HTR-8/SVneo (cell line): ENCODE measurements at places on chromosomes 3 and 15.

DNA sequence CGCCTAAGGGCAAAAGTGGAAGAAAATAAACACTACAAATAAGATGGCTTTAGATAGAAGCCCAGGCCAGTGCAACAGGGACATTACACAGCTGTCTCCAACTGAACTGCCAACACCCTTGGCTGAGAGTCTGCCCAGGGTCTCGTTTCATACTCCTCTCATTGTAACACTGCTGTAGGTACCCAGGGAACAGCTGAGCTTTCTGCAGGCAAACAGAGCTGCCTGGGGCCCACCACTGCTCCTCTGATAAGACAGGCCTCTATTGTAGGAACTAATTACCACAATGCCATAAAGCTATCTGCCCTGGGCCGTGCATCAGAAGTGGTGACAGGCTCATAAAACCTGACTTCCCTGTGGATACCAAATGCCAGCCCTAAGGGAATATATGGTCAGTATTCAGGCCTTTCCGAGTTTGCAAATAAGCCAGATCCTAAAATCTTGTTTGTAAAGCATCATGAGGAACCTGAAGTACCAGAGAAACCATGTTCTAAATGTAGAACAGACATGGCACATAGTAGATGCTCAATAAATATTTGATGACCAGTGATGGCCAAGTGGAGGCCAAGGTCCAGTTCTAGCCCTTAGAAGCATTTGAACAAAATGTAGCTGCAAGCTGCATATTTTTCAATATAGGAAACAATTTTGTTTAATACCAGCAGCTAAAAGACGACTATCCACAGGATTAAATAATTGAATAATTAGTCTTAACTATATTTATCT lies 84.3 kb upstream of the NEO1 start:
- DNase-seq: no peak

GRCh38 chr15:27846722-27847395 lies 252.3 kb downstream of the OCA2 start:
- DNase-seq: no peak

- DNase-seq: no peak
Observed at GRCh38 chr15:65629548-65629947, 7.8 kb downstream of the SLC24A1 start.

DNA sequence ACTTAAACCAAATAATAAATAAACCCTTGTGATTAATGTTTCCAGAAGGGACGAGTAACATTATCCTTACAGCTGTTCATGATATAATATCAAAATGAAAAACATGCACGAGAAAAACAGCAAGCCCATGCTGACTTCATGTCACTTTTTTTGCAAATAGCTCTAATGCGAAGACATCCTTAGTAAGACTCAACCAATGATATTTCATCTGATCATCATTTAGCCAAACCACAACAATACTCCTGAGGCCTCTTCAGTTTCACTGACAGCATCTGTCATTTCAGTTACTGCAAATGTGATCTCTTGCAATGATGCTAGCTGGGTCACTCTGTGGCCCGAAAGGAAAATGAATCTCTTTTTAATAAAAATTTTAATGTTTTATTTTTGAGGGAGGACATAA lies 74.0 kb downstream of the POLR2M start:
- no peak for DNase-seq

DNA sequence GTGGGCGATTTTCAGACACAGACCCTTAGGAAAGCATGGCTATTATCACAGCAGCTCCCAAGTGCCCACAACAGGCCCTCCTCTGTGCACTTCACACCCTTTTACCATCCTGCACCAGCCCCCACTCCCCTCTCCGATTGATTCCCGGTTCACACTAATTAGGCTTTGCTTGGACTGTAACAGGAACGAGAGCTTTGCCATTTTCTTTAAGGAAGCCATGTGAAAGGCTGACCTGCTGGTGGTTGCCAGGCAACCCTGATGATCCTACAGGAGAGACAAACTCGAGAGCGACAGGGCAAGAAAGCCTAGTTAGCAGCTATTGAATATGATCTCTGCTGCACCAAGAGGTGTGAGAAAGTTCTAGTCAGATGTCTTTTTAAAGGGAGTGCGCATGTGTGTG lies 28.2 kb upstream of the DET1 start:
- no peak for DNase-seq

GRCh38 chr3:156586905-156587759 lies 32.2 kb upstream of the SSR3 start:
- DNase-seq: no peak

DNA sequence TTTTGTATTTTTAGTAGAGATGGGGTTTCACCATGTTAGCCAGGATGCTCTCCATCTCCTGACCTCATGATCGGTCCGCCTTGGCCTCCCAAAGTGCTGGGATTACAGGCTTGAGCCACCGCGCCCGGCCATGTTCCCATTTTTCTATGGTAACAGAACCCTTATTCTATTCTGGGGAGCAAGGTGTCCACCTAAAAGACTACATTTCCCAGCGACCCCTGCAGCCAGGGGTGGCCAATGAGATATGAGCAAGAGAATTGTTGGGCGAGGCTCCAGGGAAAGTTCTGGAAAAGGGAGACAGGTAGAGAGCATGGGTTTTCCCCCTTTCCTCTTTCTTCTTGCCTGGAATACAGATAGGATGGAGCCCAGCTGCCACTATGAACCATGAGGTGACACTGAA lies 96.9 kb downstream of the LINGO1 start:
- DNase-seq: no peak

DNA sequence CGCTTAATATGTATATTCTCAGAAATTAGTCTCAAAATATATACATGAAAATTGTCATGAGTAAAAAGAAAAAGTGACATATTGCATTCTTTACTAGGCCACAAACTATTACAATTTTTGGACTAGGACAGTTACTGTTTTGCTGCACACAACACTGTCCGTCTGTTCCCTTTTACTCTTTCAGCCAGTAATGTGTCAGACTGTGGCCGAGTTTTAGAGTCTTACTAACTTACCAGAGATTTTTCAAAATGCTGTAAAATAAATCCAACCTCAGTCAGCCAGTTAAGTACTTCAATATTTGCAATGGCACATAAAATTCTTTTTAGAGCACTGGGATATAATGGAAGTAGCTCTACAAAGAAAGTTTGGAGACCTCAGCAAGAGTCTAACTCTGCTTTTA lies 380.3 kb upstream of the IL12A start:
- DNase-seq: no peak

- DNase-seq: no peak
Observed at GRCh38 chr15:65333148-65333820, 28.8 kb downstream of the RNU5B-1 start.

DNA sequence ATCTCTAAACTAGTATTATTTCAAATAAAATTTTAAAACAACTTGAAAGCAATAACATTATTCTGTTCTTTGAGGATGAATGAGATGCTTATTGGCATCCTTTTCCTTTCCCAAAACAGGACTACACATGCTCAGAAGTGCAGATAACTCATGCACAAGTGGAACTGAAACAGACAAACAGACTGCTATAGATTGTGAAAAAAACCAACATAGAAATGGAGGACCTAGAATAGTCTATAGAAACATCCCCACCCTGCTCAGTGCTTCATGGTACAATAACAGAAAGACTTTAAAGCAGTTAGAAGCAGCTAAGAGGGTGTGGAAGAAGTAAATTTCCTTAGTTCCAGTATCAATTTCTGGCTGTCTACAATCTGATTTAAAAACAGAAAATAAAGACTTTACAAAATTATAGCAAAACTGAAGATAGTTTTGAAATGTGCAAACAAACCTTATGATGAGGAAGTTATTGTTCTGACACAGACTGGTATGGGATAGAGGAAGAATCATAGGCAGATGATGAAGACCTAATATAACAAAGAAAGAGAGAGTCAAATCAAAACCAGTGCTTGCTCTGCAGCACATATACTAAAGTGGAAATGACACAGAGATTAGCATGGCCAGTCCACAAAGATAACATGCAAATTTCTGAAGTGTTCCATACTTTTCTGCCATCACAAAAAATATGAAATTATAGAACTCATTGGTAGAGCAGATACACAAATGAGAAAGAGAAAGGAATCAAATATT lies 1025.4 kb downstream of the SQOR start:
- DNase-seq: no peak

- no peak for DNase-seq
Observed at GRCh38 chr3:151556596-151556995, 95.7 kb upstream of the IGSF10 start.

GRCh38 chr15:79516646-79517045 lies 84.5 kb downstream of the MINAR1 start:
- DNase-seq: no peak

GRCh38 chr15:74865316-74865715 lies 7.8 kb downstream of the SCAMP2 start:
- DNase-seq: no peak

DNA sequence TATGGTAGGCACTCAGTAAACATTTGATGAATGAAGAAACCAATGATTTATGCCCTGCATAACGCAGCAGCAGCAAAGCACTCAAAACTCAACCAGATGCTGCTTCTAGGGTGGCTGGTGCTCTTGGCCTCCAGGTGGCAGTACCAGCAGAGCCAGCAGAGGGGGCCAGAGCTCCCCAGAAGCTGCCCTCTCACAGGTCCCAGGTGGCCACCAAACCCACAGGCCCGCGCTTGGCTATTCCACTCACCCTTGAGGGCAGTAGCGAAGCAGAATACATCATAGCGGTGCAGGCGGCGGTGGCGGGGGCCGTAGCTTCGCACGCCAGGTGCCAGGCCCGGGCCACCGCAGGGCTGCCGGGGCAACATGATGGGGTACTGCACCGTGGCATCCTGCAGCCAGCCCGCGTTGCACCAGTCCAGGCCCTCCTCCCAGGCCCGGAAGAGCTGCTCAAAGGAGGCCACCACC lies 16.6 kb downstream of the HAPLN3 start:
- DNase-seq: peak; percentile 64

DNA sequence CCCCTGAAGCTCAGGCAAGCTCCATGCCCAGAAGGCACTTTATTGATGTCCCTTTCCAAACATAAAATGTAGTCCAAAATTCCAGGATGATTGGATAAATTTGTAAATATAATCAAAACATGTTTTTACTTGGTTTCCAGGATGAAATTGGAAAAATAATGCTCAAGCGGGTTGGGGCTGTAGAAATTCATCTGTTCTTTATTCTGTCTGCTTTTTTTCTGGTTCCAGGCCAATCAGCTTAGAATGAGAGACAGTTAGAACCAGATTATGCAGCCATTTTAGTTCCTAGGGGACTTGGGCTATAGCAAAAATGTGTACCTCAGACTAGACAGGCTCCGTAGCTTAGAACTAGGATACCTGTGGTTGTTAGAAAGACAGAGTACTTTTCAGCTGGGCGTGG lies 450.8 kb downstream of the MCTP2 start:
- DNase-seq: no peak

DNA sequence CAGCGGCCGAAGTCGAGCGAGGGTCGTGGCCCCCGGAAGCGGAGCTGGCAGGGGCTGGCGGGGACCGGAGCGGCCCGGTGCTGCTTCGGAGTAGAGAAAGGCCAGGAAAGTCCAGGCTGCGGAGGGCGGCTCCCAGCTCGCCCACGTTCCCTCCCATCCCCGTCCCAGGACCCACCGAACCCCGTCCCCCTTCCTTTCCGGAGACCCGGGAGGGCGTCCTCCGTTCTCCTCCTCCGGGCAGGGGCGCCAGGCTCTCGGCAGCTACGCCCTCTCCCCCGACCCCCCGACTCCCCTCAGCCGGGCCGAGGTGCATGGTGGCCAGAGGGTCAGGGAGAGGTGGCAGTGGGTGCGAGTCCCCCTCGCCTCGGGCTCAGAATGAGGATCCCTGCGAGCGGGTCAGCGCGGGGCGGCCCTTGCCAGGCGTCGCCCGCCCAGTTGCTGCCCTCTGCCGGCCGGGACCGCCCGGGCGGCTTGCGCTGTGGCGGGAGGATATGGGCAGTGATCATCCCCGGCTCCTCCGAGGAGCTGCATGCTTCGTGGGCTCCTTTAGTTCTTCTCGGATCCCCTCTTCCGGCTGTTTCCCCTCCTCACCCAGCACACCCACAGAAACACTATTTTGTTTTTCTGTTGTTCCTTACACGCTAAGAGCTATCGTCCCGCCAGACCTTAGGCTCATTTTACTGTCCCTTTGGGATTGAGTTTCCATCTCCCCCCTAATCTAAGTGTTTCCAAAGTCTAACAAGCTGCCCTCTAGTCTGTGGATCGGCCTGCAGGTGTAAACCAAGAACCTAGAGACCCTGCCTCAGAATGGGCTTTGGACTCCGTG lies 744 bp upstream of the ALDH1A2 start:
- peak; percentile 45 for DNase-seq

GRCh38 chr15:62940755-62941361 lies 101.7 kb upstream of the TPM1 start:
- peak; percentile 83 for DNase-seq

- no peak for DNase-seq
Observed at GRCh38 chr15:100875495-100875894, 4.1 kb upstream of the ALDH1A3 start.

- DNase-seq: no peak
Observed at GRCh38 chr15:48859426-48859825, 18.5 kb upstream of the EID1 start.

- DNase-seq: no peak
Observed at GRCh38 chr3:89947337-89947954, 840.0 kb downstream of the EPHA3 start.

DNA sequence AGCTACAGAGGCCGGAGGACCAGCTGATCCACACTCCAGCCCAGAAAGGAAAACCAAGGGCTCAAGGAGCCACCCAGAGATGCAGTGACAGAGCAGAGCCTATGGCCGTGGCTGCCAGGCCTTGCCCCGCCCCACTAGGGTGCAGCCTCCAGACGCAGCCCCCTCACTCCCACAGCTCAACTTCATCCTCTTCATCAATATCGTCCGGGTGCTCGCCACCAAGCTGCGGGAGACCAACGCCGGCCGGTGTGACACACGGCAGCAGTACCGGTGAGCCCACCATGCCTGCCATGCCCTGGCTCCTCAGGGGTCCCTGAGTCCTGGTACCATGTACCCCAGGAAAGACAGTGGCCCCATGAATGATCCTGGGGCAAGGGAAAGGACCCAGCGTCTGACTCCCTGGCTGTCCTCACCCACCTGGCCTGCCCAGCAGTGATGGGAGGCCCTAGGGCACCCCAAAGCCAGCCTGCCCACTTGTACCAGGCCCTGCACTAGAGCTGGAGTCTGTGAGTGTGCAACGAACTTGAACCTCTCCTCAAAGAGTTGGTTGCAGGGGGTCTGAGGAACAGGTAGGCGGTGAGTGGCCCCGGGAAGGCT lies 24.2 kb downstream of the PTH1R start:
- no peak for DNase-seq

- no peak for DNase-seq
Observed at GRCh38 chr3:189954733-189955665, 165.7 kb downstream of the P3H2 start.

DNA sequence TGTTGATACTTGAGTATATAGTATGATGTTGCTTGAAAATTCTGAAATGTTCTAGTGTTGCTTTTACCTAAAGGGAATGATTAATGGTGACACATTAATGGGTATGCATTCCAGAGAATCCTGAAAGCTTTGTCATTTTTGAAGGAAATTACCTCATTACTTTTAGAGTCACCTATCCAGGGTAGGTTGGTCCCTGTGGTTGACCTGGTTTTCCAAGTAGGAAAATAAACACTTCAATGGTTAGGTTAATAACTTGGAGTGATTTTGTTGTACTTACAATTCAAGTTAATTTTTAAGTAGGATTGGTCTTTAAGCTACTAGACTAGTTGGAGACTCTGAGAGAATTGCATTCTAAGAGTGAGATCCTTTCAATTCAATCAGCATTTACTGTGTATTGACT lies 31.0 kb downstream of the MITF start:
- DNase-seq: peak; percentile 52

GRCh38 chr3:106729481-106729880 lies 647.8 kb upstream of the CCDC54 start:
- no peak for DNase-seq

- no peak for DNase-seq
Observed at GRCh38 chr3:183288117-183288516, 35.1 kb downstream of the B3GNT5 start.
